ENCODE measurements at places on chromosomes 1 and 21. TPM values are rescaled to one million over a fixed set of nuclear protein-coding genes. Genes with fewer than 3 reads are reported as not detected.

DNA sequence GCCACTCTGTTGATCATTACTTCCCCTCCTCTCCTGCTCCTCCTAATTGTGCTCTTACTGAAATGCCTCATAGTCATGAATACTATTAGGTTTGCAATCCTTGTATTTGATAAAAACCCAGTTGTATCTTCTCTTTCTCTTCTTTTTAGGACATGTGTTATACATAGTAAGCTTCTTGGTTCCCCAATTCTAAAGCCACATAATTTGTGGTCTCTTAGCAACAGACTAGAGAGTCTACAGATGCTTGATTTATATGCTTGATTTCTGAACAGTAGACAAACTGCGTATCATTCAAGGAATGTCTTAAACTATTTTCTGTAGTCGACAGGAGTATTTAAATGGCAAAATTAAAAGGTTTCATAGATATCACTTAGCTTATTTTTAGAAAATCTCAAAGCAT is 1598.9 kb downstream of the PLA2G4A start:
- no peak for DNase-seq

DNA sequence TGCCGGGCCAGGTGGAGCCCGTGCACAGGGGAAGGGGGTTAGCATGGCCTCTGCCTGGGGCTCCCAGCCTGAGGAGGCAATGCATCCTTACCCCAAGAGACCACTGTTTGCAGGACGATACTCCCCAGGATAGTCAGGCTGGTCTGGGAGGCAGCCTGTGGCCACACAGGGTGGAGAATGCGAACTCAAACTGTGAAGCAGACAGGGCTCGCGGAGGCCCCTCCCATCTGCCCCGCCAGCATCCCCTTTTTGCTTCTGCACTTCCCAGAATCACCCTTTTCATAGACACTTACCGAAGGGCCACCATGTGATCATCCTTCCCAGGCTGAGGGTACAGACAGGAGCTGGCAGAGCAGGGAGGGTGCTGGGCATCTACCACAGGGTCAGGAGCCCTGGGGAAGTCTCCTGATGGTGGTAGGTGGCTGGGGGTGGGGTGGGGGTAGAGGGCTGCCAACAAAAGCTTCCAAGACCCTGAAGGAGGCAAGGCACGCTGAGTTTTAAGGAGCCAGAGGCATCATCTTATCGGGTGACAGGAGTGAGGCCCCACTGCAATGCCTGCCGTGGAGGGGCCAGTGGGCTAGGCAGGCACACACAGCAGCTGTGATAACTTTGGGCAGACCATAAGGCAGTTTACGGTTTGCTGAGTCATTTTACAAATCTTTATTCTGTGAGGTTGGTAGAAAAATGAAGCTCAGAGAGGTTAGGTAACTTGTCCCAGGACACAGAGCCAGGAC is 31.3 kb upstream of the BTG2 start:
- DNase-seq = no peak

GRCh38 chr1:160224606-160225005 is 19.4 kb downstream of the PEA15 start:
- DNase-seq = no peak

- peak; percentile 47 for DNase-seq
Measured at GRCh38 chr1:41917835-41918449, 780 bp downstream of the HIVEP3 start.

- peak; percentile 39 for DNase-seq
Measured at GRCh38 chr1:151720974-151721787, at the start of gene RIIAD1. Gene RIIAD1, plus strand, starts transcription at chr1:151721522. Its CDS starts 15 bp downstream, at chr1:151721537.

GRCh38 chr1:37650721-37651120 is 16.0 kb upstream of the RSPO1 start:
- no peak for DNase-seq

- DNase-seq = no peak
Measured at GRCh38 chr1:203039609-203040512, 13.6 kb downstream of the PPFIA4 start.

DNA sequence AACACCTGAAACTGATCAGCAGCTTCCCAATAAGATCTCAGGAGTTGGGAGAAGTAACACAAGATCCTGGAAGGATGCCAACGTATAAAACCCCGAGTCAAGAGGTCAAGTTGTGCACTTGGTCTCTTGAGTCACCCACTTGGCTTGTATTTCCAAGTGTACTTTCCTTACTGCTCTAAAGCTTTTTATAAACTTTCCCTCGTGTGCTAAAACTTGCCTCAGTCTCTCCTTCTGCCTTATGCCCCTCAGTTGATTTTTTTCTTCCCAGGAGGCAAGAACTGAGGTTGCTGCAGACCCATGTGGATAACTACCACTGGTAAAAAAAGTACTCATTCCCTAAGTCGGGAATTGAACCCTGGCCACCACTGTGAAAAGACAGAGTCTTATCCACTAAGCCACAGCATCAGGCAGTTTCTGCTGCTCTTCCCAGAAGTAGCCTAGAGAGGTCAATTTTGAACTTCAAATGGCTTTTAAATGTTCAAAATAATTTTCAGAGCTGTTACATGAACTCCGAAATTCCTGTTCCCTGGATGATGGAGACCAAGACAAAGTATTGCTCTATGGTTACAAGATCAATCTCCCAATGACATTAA is 28.9 kb downstream of the ITLN2 start:
- no peak for DNase-seq

DNA sequence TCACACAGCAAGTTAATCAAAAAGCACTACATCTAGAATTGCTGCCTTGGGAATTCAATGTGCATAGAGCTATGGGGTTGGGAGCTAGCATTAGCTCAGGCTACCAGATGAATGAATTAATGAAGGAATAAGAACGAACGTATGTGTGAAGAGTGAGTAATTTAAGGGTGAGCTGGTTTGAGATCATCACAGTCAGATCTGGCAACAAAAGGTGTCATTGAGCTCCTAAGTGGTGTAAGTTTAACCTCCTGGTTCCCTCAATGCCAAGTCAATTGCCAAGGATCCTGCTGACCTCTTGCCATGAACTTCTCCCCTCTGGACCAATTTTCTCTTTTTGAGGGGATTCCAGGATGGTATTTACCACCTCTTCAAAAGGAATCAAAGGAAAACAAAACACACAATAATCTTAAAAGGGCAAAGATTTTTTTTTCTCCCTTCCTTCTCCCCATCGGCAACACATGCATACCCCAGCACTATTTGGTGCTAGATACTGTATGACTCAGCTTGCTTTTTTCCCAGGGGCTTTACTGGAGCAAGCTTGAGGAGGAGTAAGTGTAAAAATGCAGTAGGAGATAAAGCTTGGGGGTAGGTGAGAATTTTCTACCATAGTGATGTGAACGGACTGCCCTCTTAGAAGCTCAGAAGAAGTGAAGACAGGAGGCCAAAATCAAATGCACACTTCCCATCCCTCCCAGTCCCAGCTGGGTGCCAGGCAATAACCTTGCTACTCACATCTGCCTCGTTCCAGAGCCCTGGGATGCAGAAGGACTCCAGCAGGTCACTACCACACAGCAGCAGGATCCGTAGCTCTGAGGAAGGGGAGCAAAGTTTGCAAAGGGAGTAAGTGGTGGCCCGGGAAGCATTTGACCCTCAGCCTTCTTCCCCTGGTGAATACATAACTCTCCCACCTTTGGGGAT is 92.0 kb downstream of the LAMC2 start:
- peak; percentile 73 for DNase-seq

- no peak for DNase-seq
Measured at GRCh38 chr1:78102916-78103315, 57.1 kb downstream of the GIPC2 start.

GRCh38 chr1:8493916-8494540 is 176.1 kb downstream of the SLC45A1 start:
- peak; percentile 6 for DNase-seq

- DNase-seq = peak; percentile 18
Measured at GRCh38 chr1:186424539-186424938, 36.4 kb downstream of the PDC start.

- DNase-seq = no peak
Measured at GRCh38 chr1:153368495-153368894, 6.9 kb downstream of the S100A12 start.

DNA sequence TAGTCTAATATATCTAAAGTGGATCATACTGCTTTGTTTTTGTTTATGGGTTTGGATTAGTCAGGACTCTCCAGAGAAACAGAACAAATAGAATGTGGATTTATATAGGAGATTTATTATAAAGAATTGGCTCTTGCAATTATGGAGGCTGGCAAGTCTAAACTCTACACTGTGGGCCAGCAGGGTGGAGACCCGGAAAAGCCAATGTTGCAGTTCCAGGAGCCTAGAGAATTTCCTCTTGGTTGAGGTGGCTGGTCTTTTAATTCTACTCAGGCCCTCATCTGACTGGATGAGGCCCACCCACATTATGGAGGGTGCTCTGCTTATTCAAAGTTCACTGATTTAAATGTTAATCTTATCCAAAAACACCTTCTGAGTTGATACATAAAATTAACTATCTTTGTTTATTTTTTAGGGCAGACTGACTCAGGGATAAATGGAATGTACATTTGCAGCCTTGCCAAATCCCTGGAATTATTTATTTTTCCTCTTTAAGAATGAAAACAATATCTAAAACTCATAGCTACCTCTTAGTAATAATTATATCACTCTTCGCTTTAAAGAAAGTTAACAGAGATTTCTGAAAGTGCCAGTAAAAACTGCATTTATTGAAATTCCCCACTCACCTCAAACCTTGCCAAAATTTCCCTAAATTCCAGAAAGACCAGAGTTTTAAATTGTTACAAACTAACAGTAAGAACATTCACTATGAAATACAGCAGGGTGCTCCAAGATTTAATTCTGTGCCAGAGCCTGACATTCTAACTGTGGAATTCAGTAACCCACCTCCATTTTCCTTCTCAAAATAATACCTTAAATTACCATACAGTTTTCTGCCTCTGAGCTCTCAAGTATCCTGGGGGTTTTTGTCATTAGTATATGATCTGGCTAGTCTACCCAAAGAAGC is 36.6 kb upstream of the SSX2IP start:
- DNase-seq = no peak

- DNase-seq = no peak
Measured at GRCh38 chr1:244011786-244012185, 39.3 kb upstream of the ZBTB18 start.

GRCh38 chr1:234469376-234469775 is 9.6 kb downstream of the TARBP1 start:
- DNase-seq = no peak

DNA sequence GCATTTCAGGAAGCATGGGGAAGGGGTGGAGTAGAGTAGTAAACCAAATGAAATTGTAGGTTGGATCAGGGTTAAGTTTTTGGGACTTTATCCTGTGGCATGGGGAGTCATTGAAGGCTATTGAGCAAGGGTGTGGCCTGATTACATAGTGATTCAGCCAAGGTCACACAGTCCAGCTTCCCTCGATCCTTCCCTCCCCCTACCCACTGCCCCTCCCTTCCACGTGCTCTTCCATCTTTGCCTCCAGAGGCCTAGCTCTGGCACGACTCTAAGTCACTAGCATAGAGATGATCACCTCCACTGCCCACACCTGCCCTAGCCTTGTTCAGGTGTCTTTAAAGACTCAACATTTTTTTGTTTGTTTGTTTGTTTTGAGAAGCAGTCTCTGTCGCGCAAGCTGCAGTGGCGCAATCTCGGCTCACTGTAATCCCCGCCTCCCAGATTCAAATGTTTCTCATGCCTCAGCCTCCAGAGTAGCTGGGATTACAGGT is 37.2 kb upstream of the SLC9A1 start:
- peak; percentile 15 for DNase-seq

DNA sequence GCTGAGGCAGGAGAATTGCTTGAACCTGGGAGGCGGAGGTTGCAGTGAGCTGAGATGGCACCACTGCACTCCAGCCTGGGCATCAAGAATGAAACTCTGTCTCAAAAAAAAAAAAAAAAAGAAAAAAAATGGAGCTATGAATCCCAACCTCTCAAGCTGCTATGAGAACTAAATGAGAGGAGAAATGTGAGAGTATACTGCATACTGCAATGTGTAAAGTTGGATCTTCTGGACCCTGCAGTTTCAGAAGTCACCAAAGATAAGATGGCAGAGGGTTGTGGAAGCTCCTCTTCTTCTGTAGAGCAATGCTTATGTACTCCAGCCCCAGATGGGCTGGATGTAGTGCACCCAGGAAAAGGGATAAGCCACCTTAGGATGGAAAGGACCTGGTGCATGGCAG is 55.6 kb downstream of the PLXNA2 start:
- no peak for DNase-seq

GRCh38 chr1:51758310-51758709 is 120.2 kb downstream of the NRDC start:
- DNase-seq = no peak

GRCh38 chr1:184299406-184299790 is 87.4 kb upstream of the C1orf21 start:
- peak; percentile 73 for DNase-seq

DNA sequence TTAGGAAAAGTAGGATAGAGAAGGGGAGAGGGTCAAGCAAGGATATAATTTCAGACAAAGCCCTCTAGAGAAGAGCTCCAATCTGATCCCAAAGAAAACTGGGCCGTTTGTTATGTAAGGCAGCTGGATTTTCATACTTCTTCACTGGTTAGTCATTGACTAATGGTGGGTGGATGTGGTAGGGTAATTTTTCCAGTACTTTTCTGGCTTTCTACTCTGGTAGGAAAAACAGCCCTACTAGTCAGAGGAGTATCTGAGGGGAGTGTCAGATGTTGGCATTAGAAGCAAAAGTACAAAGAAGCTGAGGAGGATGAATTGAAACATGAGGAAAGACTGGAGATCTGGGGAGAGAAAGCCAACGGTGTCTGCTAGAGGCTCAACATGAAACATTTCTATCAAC is 145.3 kb downstream of the TNFSF18 start:
- DNase-seq = peak; percentile 56

DNA sequence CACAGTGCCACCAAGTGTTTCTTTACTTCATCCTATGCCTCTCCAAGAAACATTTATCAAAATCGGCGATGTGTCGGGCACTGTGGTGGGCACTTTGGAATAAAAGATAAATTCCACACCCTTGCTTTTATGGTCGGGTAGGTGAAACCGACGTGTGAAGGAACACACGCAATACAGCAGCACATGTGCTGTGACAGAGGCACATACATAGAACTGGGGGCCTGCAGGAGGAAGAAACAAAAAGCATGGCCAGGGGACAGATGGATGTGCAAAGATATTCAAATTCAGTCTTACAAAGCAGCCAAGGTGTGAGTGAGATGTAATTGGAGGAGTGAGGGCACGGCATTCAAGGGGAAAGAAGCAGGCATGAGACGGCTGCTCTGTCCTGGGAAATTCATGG is 282.0 kb downstream of the PBX1 start:
- DNase-seq = no peak

DNA sequence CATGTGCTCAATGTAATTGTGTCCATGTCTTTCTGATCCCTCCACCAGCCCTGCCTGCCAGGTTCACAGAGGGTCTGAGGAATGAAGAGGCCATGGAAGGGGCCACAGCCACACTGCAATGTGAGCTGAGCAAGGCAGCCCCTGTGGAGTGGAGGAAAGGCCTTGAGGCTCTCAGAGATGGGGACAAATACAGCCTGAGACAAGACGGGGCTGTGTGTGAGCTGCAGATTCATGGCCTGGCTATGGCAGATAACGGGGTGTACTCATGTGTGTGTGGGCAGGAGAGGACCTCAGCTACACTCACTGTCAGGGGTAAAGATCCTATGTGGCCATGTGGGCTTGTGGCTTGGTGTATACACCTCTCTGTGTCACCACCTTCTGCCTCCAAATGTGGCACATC is 91.4 kb downstream of the OBSCN start:
- DNase-seq = no peak

The MEX3A gene
- 2.1 TPM for total RNA-seq

The KIAA0040 gene
- total RNA-seq = 1.2 TPM

The PTAFR gene
- total RNA-seq = 0.12 TPM

The ARTN gene
- total RNA-seq = 10.7 TPM

The AVPR1B gene
- total RNA-seq = not detected

The NCAM2 gene
- total RNA-seq = 0.12 TPM

The SLAMF7 gene
- not detected for total RNA-seq

The STYXL2 gene
- total RNA-seq = 0.36 TPM

The HTR6 gene
- total RNA-seq = not detected

The TAS1R1 gene
- 0.20 TPM for total RNA-seq

All from RPMI7951 (cell line).